ENCODE measurements at places on chromosomes 4 and X. TPM values are rescaled to one million over a fixed set of nuclear protein-coding genes. Genes with fewer than 3 reads are reported as not detected.

The CXCL13 gene
- total RNA-seq = 0.58 TPM

The DACH2 gene
- total RNA-seq = 52.3 TPM

The MAGEA8 gene
- total RNA-seq = not detected

The CT45A2 gene
- not detected for total RNA-seq

The PRKG2 gene
- total RNA-seq = 0.76 TPM

The MAGEA11 gene
- not detected for total RNA-seq

The SPIN2A gene
- 5.2 TPM for total RNA-seq

The SGMS2 gene
- 30.0 TPM for total RNA-seq

The IGSF1 gene
- 9.3 TPM for total RNA-seq

The CTAG1B gene
- total RNA-seq = not detected

The CDKL2 gene
- total RNA-seq = 13.3 TPM

The RAB33A gene
- 1.3 TPM for total RNA-seq

The MAGEA1 gene
- not detected for total RNA-seq

The PLXNB3 gene
- total RNA-seq = 2.5 TPM

The ARSD gene
- 73.9 TPM for total RNA-seq

The CACNA1F gene
- total RNA-seq = 0.41 TPM

The ELMOD2 gene
- 24.8 TPM for total RNA-seq

The VCX gene
- total RNA-seq = not detected

The SLITRK4 gene
- 12.3 TPM for total RNA-seq

The RHOXF1 gene
- 0.47 TPM for total RNA-seq

The CT55 gene
- total RNA-seq = 0.12 TPM

The GCNA gene
- 2.6 TPM for total RNA-seq

The TMEM271 gene
- total RNA-seq = 0.06 TPM

The SPINK2 gene
- total RNA-seq = 0.35 TPM

The GPR50 gene
- total RNA-seq = not detected

The SPON2 gene
- 49.7 TPM for total RNA-seq

The SPATA18 gene
- total RNA-seq = 1.9 TPM

The USP17L24 gene
- total RNA-seq = not detected

The AR gene
- 7.4 TPM for total RNA-seq

The CLNK gene
- total RNA-seq = 0.93 TPM

The VEGFC gene
- 9.3 TPM for total RNA-seq

The MAGEA6 gene
- total RNA-seq = not detected

The TAF7L gene
- 0.18 TPM for total RNA-seq

The SLC10A4 gene
- 0.41 TPM for total RNA-seq

The PARM1 gene
- 34.2 TPM for total RNA-seq

The ADGRL3 gene
- 53.1 TPM for total RNA-seq

The GABRG1 gene
- total RNA-seq = 0.06 TPM

The PAGE5 gene
- total RNA-seq = not detected

The KLHL4 gene
- total RNA-seq = 4.9 TPM

The MAGEB6B gene
- not detected for total RNA-seq

The TLR6 gene
- total RNA-seq = 1.5 TPM

All from metanephros (tissue), 2 donors.